ENCODE measurements at places on chromosomes 4 and X.

DNA sequence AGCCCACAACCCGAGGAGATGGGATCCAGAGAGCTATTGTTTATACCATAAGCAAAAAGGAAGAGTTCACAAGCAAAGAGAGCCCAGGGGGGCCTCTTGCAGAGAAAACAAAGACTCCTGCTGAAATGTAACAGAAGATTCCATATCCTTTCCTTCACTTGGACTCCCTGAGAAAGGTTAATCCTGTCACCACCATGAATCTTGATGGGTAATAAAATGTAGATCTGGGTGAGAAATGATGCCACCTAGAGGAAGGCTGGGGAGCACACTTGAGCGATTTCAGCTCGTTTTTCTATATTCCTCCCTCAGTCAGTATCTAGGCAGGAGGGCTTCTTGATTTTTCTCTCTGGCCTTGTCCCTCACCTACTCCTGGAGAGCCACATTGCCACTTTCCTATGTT lies 10.2 kb upstream of the KCNE5 start:
- DNase-seq: no peak

- DNase-seq: no peak
Observed at GRCh38 chr4:148089624-148090023, 352.6 kb downstream of the NR3C2 start.

DNA sequence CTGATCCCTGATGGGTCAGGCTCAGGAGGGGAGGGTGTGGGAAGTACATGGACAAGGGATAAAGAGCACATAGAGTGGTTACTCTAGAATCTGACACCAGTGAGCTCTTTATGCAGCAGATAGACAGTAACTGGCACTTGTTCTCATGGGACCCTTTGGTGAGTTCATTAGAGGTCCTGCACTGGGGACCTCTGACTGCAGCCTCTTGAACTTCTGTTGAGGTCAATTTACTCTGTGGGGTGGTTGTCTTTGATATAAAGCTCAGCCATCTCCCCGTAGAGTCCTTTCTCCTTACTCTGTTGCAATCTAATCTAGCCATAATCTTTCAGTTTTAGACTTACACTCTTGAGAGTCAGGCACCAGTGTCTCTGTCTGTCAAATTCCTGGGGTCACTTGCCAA lies 222.4 kb downstream of the GPAT3 start:
- no peak for DNase-seq

- DNase-seq: no peak
Observed at GRCh38 chrX:150926304-150926703, 27.8 kb upstream of the CD99L2 start.

GRCh38 chr4:70402762-70403161 lies 5.0 kb downstream of the OPRPN start:
- DNase-seq: no peak

All from activated CD4-positive, CD25-positive, alpha-beta regulatory T cell treated with anti-CD3 and anti-CD28 coated beads, Interleukin-2, amount 50 U/mL, for 16 hours (primary cell).